ENCODE measurements at places on chromosomes 6 and 20. TPM values are rescaled to one million over a fixed set of nuclear protein-coding genes. Genes with fewer than 3 reads are reported as not detected.

KCNB1 gene
- polyA plus RNA-seq: 0.09 TPM

ANKRD66 gene
- polyA plus RNA-seq: not detected

RSPO3 gene
- polyA plus RNA-seq: not detected

DNA sequence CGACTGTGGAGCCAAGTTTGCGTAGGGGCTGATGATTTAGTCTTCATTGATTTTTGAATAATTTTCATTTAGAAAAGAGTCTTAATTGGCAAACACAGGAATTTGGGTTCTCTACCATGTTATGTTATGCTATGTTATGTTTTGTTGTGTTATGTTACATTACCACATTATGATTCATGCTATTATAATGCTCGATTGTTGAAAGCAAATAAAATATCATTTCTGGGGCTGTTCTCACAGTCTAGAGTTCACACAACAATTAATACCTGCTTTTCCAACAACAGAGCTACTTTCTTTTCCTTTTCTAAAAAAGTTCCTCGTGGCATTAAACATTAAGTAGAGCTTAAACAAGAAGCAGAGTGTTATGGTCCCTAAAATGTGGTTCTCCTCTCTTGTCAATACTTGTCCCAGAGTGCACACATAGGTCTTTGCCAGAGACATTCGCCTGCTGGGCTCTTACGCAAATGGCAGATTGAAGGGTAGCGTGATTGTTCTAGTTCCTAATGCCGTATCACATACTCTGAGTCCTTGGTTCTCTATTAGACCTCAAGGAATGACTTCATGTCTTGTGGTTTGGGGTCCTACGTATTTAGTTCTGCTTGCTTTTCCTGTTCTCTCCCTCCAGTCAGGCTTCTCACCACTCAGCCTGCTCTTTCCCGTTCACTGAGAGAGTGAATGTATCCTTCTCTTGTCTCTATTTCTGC, 370.3 kb downstream of the CD109 start:
- no peak for DNase-seq

- no peak for DNase-seq
These were observed 7.0 kb upstream of the RREB1 start for GRCh38 chr6:7100753-7101081.

DNA sequence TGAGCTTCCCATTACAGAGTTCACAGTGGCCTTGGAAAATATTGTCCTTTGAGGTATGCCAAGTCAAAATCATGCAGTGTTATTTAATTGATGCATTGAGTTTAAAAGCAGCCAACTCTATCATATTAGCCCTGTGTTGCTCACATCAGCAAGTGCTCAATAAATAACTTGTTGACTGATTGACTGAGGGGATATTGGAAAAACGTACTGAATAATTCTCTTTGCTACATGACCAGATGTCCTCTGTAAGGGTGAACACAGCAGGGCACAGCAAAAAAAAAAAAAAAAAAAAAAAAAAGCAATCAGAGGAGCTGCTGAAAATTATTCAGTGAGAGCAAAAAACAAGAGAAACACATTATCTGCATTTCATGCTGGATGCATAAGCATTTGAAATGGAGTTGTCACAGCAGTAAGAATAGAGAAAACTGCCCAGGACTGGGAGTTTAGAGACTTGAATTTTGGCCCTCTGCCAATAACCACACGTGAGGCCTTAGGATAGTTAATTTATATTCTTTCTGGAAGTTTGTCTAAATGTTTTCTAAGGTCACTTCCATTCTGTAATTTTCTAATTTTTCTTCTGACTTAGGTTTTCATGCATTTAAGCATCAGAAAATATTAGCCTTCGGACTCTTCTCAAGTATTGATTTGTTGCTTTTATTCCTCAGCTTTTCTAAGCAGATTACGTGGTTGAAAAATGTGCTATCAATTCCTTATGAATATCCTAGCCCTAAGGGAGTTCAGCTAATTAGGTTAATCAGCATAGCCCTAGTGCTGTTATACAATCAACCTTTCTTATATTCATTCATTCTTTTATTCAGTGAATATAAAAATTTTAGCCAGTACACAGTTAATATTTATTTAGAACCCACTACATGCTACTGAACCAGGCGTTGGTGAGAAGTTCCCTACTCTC, 246.8 kb upstream of the STXBP5 start:
- DNase-seq: no peak

DNA sequence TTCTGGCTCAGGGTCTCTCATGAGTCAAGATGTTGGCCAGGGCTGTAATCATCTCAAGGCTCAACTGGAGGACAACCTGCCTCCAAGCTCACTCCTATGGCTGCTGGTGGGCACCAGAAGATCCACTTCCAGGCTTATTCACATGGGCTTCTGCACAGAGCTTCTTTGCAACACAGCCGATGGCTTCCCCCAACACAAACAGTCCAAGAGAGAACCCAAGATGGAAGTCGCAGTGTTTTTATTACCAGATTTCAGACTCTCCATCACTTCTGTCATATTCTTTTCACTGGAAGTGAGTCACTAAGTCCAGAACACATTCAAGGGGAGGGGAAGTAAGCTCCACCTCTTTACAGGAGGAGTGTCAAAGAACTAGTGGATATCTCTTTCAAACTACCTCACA, 75.5 kb downstream of the CD164 start:
- no peak for DNase-seq

- no peak for DNase-seq
These were observed 635 bp downstream of the SLC35B3 start for GRCh38 chr6:8434727-8435092.

GRCh38 chr20:62949962-62950361, 2.5 kb upstream of the SLC17A9 start:
- DNase-seq: no peak

All from CD4-positive, alpha-beta memory T cell (primary cell).